ENCODE measurements at places on chromosomes 4 and X.

DNA sequence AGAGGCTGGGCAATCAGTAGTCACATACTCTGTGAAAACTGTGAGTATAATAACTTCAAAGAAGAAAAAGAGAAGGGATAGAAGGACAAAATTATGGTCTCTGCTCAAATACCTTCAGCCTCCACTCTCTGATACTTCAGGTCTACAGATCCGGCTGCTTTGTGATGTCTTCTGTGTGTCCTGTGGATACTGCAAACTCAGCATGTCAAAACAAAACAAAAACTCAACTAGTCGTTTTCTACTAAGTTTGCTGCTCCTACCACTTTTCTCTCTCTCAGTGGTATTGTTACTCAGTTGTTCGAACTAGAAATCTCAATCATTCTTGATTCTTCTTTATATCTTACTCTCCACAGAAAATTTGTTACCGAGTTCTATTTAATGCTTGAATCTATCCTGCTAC is 202.4 kb upstream of the ANK2 start:
- DNase-seq: no peak

GRCh38 chrX:4240541-4241194 is 527.2 kb upstream of the PRKX start:
- no peak for DNase-seq

DNA sequence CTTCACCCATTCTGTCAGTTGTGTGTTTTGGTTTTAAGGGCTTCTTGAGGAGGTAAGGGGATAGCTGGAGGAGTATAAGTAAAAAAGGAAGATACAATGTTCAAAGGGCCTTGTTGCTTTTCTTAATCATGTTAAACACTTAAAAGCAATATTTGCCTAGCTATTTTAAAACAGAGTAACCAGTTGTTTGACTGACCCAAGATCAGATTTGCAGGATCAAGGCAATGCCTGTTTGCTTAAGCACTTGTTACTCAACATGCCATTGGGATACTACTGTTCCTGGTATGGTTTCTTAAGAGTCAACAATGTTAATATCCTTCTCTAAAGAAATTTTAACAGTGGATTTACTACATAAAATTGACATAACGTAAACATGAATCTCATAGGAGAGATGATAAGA is 2.6 kb downstream of the DCLK2 start:
- DNase-seq: no peak

DNA sequence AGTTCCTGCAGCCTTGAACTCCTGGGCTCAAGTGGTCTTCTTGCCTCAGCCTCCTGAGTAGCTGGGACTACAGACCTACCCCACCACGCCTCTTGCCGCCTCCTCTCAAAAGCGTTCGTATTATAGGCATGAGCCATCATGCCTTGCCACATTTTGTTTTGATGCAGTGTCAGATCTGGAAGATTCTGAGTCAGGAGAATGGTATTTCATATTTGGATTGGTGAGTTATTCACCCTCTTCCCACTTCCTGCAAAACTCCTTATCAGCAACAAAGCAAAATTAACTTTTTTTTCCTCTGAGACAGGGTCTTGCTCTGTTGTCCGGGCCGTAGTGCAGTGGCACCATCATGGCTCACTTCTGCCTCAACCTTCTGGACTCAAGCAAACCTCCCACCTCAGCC is 29.6 kb downstream of the REST start:
- no peak for DNase-seq
